ENCODE measurements at places on chromosomes 1 and 21.

DNA sequence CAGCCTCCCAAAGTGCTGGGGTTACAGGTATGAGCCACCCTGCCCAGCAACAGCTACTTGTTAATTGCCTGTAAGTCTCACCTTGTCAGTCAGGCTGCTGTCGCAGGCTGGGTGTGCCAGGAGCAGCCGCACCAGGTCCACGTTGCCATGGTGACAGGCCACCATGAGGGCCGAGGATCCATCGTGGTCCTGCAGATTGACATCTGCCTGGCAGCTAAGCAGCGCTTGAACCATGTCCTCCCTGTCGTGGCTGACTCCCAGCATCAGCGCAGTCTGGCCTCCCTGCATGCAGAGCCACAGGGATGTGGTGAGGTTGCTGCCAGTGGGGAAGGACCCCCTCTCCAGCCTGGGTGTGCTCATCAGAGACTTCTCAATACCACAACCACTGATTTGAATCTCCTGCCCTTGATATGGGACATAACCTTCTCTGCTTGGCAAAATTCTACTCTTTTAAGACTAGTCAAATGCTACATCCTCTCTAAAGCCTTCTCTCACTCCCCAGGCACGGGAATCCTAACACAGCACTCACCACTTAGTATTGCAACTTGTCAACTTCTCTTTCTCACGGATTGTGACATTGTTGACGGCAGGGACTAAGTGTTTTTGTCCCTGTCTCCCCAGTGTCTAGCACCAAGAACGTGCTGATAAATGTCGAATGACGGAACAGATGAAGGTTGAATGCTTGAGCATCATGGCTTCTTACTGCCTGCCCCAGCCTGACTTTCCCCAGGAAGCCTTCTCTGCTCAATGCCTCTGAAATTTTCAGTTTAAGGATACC is 52.9 kb downstream of the L1TD1 start:
- DNase-seq: no peak

- DNase-seq: no peak
Measured at GRCh38 chr21:36663033-36663855, 35.7 kb upstream of the SIM2 start.

- no peak for DNase-seq
Measured at GRCh38 chr1:94296018-94296417, 58.6 kb upstream of the ARHGAP29 start.

DNA sequence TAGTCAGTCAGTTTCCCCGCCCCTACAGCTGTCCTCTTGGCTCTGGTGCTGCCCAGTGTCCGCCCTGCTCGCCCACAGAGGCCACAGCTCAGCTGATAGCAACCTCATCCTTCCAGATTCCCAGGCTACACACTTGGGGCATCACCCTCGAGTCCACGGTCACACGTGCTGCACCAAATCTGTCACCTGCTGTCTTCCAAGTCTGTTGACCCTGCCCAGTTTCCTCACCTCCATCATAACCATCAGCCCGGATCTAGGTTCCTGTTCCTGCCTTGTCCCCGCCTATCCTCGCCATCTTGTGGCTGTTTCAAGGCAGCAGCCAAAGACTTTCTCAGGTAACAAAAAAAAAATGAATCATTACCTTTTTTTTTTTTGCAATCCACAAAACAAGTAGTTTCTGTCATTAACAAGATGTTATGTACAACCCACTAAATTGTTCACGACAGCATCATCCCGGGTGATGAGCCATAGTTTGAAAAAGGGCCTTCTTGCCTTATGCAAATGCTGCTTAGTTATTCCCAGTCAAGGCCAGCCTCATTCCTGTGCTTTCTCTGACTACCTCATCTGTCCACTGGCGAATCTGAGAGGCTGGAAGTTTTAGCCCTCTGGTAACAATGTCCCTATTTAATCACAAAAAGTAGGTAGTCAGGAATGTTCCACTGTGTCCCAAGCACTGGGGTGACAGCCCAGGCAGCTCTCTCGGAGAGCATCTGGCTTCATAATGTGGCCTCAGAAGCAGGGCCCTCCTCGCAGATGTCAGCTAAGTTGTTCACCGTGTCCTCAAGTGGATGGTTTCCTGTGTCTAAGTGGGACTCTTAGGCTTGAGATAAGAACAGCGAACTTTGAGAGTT is 4.9 kb upstream of the MIIP start:
- no peak for DNase-seq

GRCh38 chr1:35726450-35727433 is 8.1 kb upstream of the C1orf216 start:
- no peak for DNase-seq

- no peak for DNase-seq
Measured at GRCh38 chr21:28561772-28562171, 430.9 kb downstream of the LTN1 start.

GRCh38 chr1:207789792-207790787 is 38.2 kb downstream of the CD46 start:
- no peak for DNase-seq

DNA sequence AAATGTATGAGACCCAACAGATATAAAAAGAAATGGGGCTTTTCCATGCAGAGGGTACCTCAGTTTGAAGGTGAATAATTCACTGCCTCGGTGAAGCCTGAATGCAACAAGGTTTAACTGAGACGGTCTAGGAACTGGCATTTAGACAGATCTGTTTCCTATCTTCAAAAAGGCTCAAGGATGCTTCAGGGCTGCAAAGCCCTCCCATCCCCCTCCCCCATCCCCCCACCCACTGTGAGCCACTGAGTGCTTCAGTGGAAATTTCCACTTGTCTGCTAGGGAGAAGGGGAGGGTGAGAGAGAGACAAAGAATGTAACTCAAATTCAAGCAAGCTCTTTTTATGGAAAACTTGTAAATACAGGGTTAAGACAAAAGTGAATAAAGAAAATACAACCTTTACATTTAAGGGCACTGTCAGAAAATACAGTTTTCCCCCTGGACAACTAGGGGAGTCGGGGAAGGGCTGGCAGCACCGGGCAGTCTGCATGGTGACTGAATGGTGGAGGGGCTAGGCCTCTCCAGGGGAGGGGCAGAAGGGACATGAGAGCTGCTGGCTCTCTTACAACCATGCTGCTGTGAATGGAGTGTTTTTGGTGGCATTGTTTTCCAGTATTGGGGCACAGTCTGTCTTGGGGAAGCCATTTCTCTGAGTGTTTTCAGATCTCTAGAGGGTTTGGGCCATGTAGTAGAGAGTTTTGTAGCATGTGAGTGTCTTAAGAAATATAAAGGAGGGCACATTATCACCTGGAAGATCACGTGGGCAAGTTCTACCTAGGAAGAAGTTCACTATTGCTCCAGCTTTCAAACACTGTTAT is 56.7 kb downstream of the MRPS6 start:
- no peak for DNase-seq

DNA sequence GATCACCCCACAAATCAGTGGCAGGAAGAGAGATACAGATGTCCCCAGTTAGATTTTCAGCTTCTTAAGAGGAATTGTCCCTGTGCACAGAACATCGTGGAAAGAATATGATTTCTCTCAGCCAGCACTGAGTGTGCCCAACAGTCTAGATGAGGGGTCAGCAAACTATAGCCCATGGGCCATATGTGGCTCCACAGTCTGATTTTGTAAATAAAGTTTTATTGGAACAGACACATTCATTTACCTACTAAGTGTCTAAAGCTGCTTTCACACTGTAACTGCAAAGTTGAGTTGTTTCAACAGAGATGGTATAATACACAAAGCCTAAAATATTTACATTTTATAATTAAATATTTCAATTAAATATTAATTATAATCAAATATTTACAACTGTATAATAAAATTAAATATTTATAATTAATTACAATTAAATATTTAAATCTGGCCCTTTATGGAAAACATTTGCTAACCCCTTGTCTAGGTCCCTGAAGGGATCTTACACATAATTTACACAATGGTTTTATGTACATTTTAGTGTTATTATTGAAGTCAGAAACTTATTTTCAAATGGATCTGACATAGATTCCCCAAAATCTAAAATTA is 407.6 kb downstream of the PTPRU start:
- DNase-seq: no peak

DNA sequence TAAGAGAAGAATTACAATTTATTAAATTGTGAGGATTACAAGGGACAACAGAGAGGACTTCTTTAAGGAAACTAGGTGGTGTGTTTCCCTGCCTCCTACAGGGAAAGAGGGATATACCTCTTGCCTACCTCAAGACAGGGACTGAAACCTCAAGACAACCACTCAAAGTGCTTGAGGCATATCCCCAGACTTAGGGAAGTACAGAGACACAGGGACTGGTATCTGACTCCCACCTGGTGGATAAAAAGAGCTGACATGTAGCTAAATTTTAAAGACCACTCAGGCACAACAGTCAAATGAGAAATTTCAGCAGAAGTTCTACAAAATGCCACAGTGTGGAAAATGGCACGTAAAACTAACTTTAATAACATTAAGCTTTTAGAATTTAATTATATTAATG is 21.3 kb downstream of the DENND2C start:
- no peak for DNase-seq

DNA sequence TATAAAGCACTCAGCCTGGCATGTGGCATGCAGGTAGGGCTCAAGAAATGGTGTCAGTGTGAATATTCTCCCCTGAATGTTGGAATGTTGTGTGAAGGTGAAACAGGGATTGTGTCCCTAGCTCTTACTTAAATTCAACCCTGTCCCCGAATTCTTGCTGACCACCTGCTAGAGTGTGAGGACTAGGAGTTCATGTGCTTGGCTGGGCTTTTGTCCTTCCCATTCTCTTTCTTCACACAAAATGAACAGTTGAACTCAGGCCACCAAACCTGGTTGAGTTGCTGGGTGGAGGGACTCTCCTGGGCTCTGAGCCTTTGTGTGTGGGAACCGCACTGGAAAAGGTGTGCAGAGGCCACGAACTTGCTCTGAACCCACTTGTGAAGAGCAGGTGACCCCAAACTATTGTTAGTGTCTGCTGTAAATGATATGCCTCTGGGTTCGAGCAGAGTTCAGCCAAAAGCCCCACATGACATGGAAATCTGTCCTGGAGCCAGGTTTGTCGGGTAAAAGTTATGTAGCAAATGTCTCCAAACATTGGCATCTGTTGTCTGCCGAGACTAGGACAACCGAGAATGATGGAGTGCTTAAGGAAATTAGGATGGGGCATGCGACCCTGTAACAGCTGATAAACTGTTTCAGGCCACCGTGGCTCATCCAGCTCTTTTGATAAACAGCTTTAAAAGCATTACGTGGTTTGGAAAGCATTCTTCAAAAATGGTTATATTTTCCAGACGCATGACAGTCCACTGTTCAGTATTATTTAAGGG is 144.2 kb downstream of the DHRS3 start:
- no peak for DNase-seq

DNA sequence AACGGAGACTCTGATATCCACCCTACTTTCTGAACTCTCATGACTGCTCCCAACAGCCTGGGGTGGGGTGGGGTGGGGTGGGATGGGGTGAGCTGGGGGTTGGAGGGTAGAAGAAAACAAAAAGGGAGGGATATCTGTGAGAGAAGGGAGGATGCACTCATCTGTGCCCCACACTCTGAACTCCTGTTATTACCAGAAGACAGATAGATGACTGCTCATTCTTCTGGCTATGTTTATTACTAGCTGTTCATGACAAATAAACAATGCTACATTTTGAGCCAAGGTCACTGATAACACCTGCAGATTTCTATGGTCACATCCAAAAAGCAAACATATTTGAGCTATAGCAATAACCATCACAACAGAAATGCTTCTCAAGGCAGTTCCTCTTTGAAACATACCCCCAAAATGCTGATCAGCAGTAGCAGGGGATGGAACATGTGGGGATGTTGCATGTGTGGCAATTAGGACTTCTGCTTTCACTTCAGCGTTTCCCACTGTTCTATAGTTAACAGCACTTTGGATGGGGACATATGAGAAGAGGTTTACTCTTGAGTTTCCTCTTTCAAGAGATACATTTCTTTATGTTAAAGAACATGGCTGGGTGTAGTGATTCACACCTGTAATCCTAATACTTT is 43.3 kb downstream of the GPR3 start:
- no peak for DNase-seq

DNA sequence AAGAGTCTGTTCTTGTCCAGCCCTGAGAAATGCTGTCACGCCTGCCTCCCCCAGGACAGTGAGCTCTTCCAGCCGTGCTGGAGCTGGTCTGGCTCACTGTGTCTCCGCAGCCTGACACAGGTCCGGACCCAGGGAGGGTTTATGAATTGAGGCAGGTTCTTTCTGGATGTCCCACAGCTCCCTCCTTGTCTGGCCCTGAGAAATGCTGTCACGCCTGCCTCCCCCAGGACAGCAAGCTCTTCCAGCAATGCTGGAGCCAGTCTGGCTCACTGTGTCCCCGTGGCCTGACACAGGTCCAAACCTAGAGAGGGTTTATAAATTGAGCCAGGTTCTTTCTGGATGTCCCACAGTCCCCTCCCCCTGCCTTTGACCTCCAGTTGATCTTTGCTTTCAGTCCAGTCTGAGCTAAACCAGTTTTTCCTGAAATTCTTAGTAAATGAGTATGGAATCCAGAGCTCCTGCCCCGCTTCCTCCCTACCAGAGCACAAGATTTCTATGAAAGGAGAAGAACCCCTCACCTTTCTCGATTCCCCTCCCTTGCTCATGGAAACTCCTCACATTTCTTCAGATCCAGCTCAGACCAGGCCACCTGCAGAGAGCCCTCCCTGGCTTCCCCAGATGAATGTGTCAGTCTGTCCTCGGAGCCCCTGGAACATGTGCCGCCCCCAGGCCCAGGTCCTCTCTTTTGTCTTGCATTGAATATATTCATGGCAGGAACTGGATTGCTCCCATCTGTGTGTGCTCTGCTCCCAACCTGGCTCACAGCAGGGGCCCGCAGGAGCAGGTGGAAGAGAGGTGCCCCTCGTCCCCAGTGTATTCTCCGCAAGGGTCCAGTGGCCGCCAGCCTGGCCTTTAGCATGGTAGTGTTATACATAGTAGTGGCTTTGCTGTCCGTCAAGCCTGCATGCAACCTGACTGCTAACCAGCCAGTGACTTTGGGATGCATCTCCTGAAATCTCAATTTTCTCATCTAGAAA is 116.3 kb downstream of the EPHB2 start:
- no peak for DNase-seq

- DNase-seq: no peak
Measured at GRCh38 chr1:36511804-36512798, 29.4 kb upstream of the CSF3R start.

- no peak for DNase-seq
Measured at GRCh38 chr1:207849646-207850045, 61.3 kb downstream of the CD34 start.

GRCh38 chr1:223084464-223084866 is 58.6 kb downstream of the TLR5 start:
- no peak for DNase-seq

GRCh38 chr21:42107177-42107880 is 36.2 kb downstream of the UMODL1 start:
- DNase-seq: no peak

DNA sequence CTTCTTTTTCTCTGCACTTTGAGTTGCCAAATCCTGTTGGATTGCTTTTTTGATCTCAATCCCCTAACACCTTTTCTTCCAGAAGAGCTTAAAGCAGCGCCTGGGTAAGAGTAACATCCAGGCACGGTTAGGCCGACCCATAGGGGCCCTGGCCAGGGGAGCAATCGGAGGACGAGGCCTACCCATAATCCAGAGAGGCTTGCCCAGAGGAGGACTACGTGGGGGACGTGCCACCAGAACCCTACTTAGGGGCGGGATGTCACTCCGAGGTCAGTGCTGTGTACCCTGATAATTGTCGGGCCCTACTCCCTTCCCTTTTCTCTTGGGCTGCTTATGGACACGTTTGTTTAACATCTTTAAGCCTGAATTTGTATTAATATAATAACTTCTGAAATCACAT is 8.3 kb downstream of the CHTOP start:
- DNase-seq: no peak

All from omental fat pad (tissue), 4 donors.